ENCODE measurements at places on chromosomes 16 and 17. TPM values are rescaled to one million over a fixed set of nuclear protein-coding genes. Genes with fewer than 3 reads are reported as not detected.

GRCh38 chr17:77966476-77966875 lies 8.0 kb downstream of the TNRC6C start:
- H3K36me3 ChIP-seq, result no peaks in the 10 kb centered on the region
- H3K4me3 ChIP-seq, result no peak overlapping the region
- DNase-seq, result no peak
- no peak overlapping the region for H3K27ac ChIP-seq
- H3K27me3 ChIP-seq, result no peaks in the 10 kb centered on the region
- H3K4me1 ChIP-seq, result peaks cover 41% of the 10 kb centered on the region

Gene CCL1
- not detected for total RNA-seq

Gene CBX1
- 208 TPM for total RNA-seq

Gene NAGS
- total RNA-seq, result 1.8 TPM

DNA sequence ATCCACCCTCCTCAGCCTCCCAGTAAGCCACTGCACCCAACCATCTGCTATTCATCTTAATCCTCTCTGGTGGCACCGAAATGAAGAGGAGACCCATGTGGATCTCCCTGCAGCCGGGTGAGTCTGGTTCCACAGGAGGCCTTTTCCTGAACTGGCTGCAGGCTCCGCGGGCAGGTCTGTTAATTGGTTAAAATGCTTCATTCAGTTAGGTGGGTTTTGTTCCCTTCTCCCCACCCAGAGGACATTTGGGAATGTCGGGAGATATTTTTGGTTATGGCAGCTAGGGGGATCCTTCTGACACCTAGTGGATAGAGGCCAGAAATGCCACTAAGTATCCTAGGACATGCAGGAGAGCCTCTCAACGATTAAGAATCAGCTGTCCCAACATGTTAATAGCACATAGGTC lies 16.7 kb downstream of the C16orf54 start:
- no peaks in the 10 kb centered on the region for H3K4me1 ChIP-seq
- H3K4me3 ChIP-seq, result no peak overlapping the region
- H3K27me3 ChIP-seq, result no peaks in the 10 kb centered on the region
- H3K27ac ChIP-seq, result no peak overlapping the region

Gene ARHGAP44
- total RNA-seq, result 10.6 TPM

- H3K27me3 ChIP-seq, result peaks cover 55% of the 10 kb centered on the region
- H3K4me3 ChIP-seq, result peak overlapping the region; percentile 58
- peaks cover 4% of the 10 kb centered on the region for H3K4me1 ChIP-seq
- peak; percentile 63 for DNase-seq
- H3K27ac ChIP-seq, result no peak overlapping the region
- H3K36me3 ChIP-seq, result no peaks in the 10 kb centered on the region
Measured at GRCh38 chr17:40363111-40363827, 1.3 kb downstream of the GJD3 start.

GRCh38 chr17:79255926-79256585 lies 181.4 kb downstream of the ENGASE start:
- no peak overlapping the region for H3K4me3 ChIP-seq
- H3K27ac ChIP-seq, result no peak overlapping the region
- no peak for DNase-seq
- no peaks in the 10 kb centered on the region for H3K27me3 ChIP-seq
- H3K36me3 ChIP-seq, result no peaks in the 10 kb centered on the region

DNA sequence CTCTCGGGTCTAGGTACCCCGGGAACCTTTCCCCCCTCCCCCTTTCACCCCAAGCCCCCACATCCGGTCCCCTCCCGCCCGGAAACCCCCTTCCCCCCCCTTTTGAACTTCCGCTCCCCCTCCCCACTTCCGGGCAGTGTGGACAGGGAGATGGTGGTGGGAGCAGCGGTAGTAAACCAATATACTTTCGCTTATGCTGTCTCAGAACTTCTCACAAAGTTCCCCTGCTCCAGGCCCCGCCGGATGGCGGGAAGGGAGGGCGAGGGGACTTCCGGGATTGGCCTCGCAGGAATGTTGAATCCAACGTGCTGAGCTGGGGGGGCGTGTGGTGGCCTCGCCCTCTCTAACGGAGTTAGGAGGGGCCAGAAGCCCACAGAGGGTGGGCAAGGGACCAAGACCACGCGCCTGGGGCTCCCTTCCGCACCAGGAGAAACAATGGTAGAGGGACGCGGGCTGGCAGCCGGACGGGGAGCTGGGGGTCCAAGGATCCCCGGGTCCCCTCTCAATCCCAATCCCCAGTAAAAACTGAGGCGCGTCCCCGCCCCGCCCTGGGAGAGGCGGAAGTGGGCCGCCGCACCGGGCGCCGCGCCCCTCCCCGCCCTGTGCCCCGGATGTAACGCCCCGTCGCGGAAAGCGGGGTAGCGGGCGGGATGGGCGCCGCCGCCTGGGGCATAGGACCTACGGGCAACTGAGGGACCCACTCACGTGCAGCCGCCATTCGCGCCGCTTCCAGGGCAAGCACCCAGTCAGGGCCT lies 742 bp downstream of the PFN1 start:
- H3K27ac ChIP-seq, result peak overlapping the region; percentile 71
- H3K27me3 ChIP-seq, result no peaks in the 10 kb centered on the region
- peaks cover 22% of the 10 kb centered on the region for H3K4me1 ChIP-seq
- no peaks in the 10 kb centered on the region for H3K36me3 ChIP-seq

DNA sequence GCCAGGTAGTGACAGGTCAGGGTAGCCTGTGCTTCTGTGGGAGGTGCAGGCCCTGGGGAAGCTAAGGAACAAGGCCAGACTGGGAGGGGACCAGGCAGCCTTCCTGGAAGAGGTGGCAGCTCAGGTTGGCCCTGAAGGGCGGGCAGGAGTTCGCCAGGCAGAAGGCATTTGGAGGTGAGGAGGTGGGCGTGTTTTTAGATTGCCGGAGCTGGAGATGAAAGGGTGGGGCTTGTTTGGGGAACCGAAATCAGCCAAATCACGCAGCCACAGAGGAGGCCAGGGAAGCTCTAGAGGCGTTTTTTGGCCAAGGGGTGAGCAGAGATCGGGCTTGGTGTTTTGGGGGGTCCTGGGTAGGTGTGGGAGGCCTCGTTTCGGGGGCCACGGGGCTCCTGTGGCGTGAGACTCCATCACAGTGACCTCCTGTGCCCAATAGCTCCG lies 7.6 kb downstream of the ADCY7 start:
- no peak overlapping the region for H3K27ac ChIP-seq
- no peaks in the 10 kb centered on the region for H3K27me3 ChIP-seq
- DNase-seq, result no peak
- no peak overlapping the region for H3K4me3 ChIP-seq

Gene CD300LF
- total RNA-seq, result not detected

- peaks cover 17% of the 10 kb centered on the region for H3K36me3 ChIP-seq
- peaks cover 20% of the 10 kb centered on the region for H3K4me1 ChIP-seq
- no peak overlapping the region for H3K27ac ChIP-seq
- no peaks in the 10 kb centered on the region for H3K27me3 ChIP-seq
- no peak overlapping the region for H3K4me3 ChIP-seq
- no peak for DNase-seq
Measured at GRCh38 chr16:50369133-50369804, 481 bp upstream of the BRD7 start.

Gene RHBDL3
- 2.5 TPM for total RNA-seq

GRCh38 chr17:36721560-36722120 lies 120.3 kb downstream of the MRM1 start:
- peak overlapping the region; percentile 23 for H3K4me3 ChIP-seq
- no peaks in the 10 kb centered on the region for H3K27me3 ChIP-seq
- no peaks in the 10 kb centered on the region for H3K36me3 ChIP-seq
- DNase-seq, result no peak

DNA sequence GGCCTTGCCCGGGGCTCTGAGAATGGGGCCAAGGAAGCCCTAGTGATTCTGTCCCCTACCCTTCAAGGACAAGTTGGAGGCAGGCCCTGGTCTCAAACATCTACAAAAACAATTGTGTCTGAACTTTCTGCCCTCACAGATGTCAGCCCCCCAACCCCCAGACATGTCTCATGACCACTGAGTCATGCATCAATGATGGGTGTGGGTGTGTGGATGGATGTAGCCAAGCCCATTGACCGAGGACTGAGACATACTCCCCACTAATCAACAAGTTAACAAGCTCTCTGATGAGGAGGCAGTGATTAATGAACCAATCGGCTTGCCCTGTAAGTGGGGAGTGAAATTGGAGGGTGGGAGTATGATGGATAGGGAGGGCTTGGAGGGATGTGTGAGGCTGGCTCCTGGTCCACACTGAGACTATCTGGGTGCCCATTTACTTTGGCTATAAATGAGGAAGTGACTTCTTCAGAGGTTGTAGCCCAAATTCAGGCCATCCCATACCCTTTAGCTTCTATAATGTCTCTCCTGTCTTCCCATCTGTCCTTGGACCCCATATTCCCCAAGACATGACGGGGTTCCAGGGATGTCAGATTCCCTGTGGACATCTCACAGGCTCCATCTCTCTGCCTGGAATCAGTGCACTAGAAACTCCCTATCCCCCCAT lies 97.1 kb upstream of the TMEM97 start:
- no peaks in the 10 kb centered on the region for H3K4me1 ChIP-seq
- H3K27ac ChIP-seq, result no peak overlapping the region
- H3K27me3 ChIP-seq, result no peaks in the 10 kb centered on the region
- DNase-seq, result no peak

All from neural progenitor cell (in vitro differentiated cells).